ENCODE measurements at places on chromosomes 1 and 21.

- no peak for DNase-seq
Measured at GRCh38 chr1:25109531-25109951, 122.8 kb downstream of the SYF2 start.

- no peak for DNase-seq
Measured at GRCh38 chr1:31153423-31153822, 86.3 kb downstream of the NKAIN1 start.

- no peak for DNase-seq
Measured at GRCh38 chr1:167977245-167977644, 40.4 kb upstream of the MPC2 start.

GRCh38 chr1:53051676-53052075 is 10.3 kb upstream of the PODN start:
- no peak for DNase-seq
